ENCODE measurements at places on chromosomes 4 and X.

DNA sequence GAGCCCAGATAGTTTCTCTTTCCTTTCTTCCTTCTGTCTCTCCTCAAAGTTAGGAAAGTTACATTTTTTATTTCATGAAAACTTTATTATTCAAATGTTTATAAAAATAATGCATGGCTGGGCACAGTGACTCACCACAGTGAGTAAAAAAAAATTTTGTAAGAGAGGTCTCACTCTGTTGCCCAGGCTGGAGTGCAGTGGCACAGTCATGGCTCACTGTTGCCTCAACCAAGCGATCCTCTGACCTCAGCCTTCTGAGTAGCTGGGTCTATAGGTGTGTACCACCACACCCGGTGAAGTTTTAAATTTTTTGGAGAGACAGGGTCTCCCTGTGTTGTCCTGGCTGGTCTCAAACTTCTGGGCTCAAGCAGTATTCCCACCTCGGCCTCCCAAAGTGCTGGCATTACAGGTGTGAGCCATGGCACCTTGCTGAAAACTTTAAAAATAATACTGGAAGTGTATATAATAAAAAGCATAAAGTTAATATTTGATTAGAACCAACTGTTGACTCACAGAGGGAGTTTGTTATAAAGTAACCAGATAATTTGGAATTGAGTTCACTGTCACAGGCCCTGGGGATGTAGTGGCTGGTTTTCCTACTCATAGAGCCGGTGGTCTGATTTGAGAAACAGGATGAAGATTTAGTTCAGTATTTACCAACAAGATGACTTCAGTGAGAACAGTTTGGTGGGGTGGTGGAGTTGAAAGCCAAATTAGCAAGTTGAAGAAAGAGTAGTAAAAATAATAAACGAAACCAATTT lies 18.0 kb downstream of the CMC4 start:
- no peak for DNase-seq

DNA sequence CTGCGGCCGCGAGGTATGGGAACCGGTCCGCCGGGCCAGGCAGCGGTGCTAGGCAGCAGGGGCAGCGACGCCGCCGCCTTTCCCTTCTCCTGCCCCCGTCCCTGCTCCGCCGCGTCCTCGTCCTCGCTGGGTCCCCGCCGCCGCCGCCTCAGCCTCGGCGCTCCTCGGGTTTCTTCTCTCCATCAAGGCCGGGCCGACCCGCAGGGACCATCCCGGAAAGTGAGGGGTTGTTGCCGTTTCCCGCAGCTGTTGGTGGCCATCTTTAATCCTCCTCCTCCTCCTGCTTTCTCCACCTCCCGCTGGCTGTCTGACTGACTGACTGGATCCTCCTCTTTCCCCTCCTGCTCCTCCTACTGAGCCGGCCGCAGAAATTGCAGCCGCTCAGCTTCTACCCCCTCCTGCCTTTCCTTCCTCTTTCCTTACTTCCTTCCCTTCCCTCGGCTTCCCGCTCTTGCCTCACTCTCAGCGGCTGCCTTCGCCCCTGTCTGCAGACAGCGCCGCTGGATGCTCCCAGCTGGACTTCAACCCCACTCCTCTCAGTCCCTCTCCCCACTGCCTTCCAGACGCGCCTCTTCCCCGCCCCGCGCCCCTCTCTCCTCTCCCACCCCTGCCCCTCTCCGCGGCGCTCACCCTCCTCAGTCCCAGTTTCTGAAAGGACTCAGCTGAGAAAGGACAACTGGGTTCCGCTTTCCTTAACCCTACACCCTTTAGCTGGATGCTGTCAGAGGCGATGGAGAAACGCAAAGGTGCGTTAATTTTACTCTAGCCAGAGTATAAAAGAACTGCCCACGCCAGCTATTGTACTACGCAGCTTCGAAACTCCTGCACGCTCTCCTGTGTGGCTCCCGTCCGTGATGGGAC lies at the start of gene WDFY3:
WDFY3 (minus strand) TSS at position 309 of the 861 bp plus-strand sequence. CDS start 106,099 bp downstream, outside the sequence.
- DNase-seq: peak; percentile 69

GRCh38 chrX:6990552-6991193 lies 156.8 kb upstream of the STS start:
- no peak for DNase-seq

- no peak for DNase-seq
Measured at GRCh38 chr4:61129971-61130370, 70.2 kb upstream of the ADGRL3 start.
